ENCODE measurements at places on chromosomes 7 and 10. TPM values are rescaled to one million over a fixed set of nuclear protein-coding genes. Genes with fewer than 3 reads are reported as not detected.

Gene ANKRD1
- total RNA-seq = 0.17 TPM

Gene SAP25
- total RNA-seq = 1.9 TPM

Gene NUTM2E
- 0.88 TPM for total RNA-seq

Gene PNLIPRP1
- not detected for total RNA-seq

Gene C7orf33
- total RNA-seq = not detected

Gene EPDR1
- 62.4 TPM for total RNA-seq

Gene SPAM1
- not detected for total RNA-seq

Gene CAMK2B
- total RNA-seq = 21.9 TPM

Gene INMT
- total RNA-seq = 11.6 TPM

Gene MACC1
- 0.20 TPM for total RNA-seq

Gene RAPGEF5
- total RNA-seq = 76.4 TPM

Gene PRKCQ
- total RNA-seq = 9.0 TPM

Gene IDE
- total RNA-seq = 30.1 TPM
